IMR-90 (cell line): ENCODE measurements at places on chromosomes 1 and 21. TPM values are rescaled to one million over a fixed set of nuclear protein-coding genes. Genes with fewer than 3 reads are reported as not detected.

Gene GUCA2A
- not detected in 2 replicates for total RNA-seq

Gene CA6
- not detected in 2 replicates for total RNA-seq

Gene OR2L2
- not detected in 2 replicates for total RNA-seq

DNA sequence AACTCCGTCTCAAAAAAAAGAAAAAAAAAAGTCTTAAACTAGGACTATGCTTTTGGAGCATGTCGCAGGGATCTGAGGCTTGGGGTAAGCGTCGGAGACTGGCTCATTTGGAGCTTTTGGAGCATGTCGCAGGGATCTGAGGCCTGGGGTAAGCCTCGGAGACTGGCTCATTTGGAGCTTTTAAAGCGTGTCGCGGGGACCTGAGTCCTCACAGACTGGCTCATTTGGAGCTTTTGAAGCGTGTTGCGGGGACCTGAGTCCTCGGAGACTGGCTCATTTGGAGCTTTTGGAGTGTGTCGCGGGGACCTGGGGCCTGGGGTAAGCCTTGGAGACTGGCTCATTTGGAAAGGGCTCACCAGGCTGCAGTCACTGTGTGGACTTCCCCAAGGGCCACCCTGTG is 13.6 kb upstream of the TSPEAR start:
- H3K4me3 ChIP-seq, result no peak overlapping the region
- DNase-seq, result no peak
- H3K27ac ChIP-seq, result no peak overlapping the region
- no peaks in the 10 kb centered on the region for H3K36me3 ChIP-seq

DNA sequence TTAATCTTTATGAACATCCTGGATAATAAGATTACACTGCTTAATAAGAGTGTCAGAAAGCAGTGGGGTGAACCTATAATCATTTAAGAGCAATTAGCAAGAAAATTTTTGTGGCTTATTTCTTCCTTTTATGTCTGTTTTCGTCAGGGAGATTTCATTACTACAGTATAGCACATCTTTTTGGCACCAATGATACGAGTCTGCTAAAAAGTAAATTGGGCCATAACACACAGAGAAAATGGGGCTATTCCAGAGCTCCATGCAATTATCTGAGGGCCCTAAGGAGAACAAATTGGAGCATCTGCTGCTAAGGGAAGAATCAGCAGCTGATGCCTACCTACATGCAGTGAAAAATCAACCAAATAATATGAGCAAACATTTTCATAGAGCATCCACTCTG is 330.3 kb upstream of the NCAM2 start:
- no peak overlapping the region for H3K27ac ChIP-seq
- no peaks in the 10 kb centered on the region for H3K27me3 ChIP-seq
- H3K36me3 ChIP-seq, result no peaks in the 10 kb centered on the region
- no peak for DNase-seq

GRCh38 chr1:209860293-209860881 is 32.6 kb downstream of the UTP25 start:
- no peak overlapping the region for H3K4me3 ChIP-seq
- no peaks in the 10 kb centered on the region for H3K36me3 ChIP-seq
- peaks cover 2% of the 10 kb centered on the region for H3K27me3 ChIP-seq
- no peak overlapping the region for H3K27ac ChIP-seq

- no peak overlapping the region for H3K4me3 ChIP-seq
- H3K27me3 ChIP-seq, result peaks cover 71% of the 10 kb centered on the region
- H3K36me3 ChIP-seq, result no peaks in the 10 kb centered on the region
Measured at GRCh38 chr1:54995835-54996234, 2.9 kb upstream of the BSND start.

GRCh38 chr21:45458281-45459170 is 53.6 kb downstream of the COL18A1 start:
- no peak overlapping the region for H3K4me3 ChIP-seq
- H3K27me3 ChIP-seq, result no peaks in the 10 kb centered on the region
- DNase-seq, result no peak
- H3K4me1 ChIP-seq, result peaks cover 52% of the 10 kb centered on the region

DNA sequence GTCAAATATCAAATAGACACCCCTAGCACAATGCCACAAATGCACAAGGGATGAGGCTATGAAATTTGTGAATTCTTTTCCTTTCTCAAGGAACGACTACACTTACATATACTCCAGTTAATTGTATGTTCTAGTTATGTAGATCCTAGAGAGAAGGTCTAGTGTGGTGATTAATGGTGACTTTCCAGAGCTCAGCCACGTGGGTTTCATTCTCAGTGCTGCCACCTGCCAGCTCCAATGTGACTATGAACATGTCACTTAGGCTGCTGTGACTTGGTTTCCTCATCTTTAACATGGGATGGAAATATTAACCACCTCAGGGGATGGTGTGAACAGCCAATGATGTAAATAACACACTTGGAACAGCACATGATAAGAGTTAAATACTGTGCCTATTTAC is 138.3 kb downstream of the APP start:
- H3K27ac ChIP-seq, result no peak overlapping the region
- peaks cover 16% of the 10 kb centered on the region for H3K36me3 ChIP-seq
- no peaks in the 10 kb centered on the region for H3K27me3 ChIP-seq

DNA sequence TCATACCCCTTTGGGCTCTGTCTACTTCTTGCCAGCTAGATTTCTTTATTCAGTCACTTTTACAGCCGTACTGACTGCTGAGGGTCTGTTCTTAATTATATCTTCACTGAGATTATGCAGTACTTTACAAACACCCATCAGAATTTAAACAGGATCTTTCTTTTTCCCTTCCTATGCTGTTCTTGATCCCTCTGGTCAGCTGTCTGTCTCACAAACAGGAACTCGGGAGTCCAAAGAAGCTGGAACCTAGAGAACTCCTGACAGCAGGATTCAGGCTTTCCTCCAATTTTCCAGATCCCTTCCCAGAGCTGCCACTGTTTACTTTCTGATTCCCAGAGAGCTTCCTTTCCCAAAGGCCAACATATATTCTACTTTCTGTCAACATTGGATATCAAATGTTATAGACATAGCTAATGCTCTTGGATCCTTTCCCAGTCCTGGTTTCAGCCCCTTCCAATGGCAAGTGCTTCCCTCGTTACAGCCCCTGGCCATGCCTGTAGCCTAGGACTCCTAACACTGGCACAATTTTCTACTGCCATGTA is 59.5 kb downstream of the ATP2B4 start:
- DNase-seq, result peak; percentile 58
- peaks cover 24% of the 10 kb centered on the region for H3K36me3 ChIP-seq
- H3K27ac ChIP-seq, result peak overlapping the region; percentile 41; the same call in 1 of the 2 replicates
- peaks cover 12% of the 10 kb centered on the region for H3K4me1 ChIP-seq
- H3K27me3 ChIP-seq, result no peaks in the 10 kb centered on the region

GRCh38 chr1:201346337-201346939 is 31.0 kb downstream of the TNNT2 start:
- H3K27me3 ChIP-seq, result peaks cover 52% of the 10 kb centered on the region
- peak; percentile 61 for DNase-seq
- no peaks in the 10 kb centered on the region for H3K36me3 ChIP-seq
- no peak overlapping the region for H3K27ac ChIP-seq
- H3K4me3 ChIP-seq, result no peak overlapping the region

DNA sequence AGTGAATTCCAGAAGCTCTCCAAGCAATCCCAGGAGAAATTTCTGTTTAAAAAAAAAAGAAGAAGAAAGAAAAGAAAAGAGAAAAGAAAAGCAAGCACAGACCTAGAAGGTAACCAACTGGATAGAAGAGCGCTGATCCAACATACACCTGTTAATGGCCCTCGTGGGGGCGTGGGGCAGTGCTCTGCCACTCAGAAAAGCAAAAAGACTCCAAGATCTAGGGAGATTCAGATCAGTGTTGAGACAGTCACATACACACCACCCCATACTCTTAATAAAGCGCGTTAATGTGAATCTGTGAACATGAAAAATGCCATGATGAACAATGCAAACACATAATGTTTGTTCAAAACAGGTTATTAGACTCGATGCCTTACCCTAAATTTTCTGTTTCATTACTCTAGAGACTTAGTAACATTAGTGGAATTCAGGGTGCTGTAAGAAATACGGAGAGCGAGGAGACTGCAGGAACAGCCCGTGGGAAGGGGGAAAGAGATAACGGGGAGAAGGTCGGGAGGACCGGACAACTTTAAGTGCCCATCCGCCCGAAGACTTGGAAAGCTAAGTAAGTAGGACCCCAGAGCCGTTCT is 406 bp downstream of the NME7 start:
- no peaks in the 10 kb centered on the region for H3K27me3 ChIP-seq
- H3K4me3 ChIP-seq, result peak overlapping the region; percentile 48
- peak overlapping the region; percentile 38 for H3K27ac ChIP-seq
- H3K4me1 ChIP-seq, result peaks cover 6% of the 10 kb centered on the region; the same call in 1 of the 2 replicates

DNA sequence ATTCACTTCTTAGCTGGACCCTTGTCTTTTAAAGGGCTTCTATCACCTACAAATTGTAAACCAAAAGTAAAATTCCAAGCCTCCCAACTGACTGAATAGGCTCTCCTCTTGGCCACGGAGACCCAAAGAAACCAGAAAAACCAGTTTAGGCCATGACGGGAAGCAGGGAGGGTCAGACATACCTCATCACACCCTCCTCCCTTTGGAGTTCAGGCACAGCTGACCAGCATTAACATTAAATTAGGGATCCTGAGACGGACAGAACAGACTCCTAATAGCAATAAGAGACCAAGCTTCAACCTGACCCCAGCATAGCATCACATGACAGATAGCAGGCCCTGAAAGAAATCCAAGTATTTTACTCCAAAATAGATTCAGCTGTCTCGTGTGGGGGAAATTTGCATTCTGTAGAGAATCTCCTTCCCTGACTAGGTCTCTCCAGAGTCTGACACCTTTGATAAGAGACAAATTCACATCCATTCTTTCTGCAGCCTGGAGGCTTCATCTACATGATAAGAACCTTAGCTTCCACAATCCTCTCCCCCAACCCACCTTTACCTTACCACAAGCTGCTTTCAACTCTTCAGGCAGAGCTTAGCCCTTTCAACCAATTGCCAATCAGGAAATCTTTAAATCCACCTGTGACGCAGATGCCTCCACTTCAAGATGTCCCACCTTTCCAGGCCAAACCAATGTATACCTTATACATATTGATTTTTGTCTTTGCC is 177.1 kb upstream of the RAB4A start:
- no peaks in the 10 kb centered on the region for H3K4me1 ChIP-seq
- peaks cover 24% of the 10 kb centered on the region; the same call in 1 of the 2 replicates for H3K27me3 ChIP-seq
- no peaks in the 10 kb centered on the region for H3K36me3 ChIP-seq
- H3K4me3 ChIP-seq, result no peak overlapping the region
- H3K27ac ChIP-seq, result no peak overlapping the region
- DNase-seq, result no peak

- DNase-seq, result peak; percentile 35
- no peak overlapping the region for H3K4me3 ChIP-seq
- H3K36me3 ChIP-seq, result no peaks in the 10 kb centered on the region
- H3K27ac ChIP-seq, result no peak overlapping the region
- peaks cover 2% of the 10 kb centered on the region; the same call in 1 of the 2 replicates for H3K4me1 ChIP-seq
Measured at GRCh38 chr1:111234258-111234657, 6.7 kb downstream of the CHI3L2 start.

DNA sequence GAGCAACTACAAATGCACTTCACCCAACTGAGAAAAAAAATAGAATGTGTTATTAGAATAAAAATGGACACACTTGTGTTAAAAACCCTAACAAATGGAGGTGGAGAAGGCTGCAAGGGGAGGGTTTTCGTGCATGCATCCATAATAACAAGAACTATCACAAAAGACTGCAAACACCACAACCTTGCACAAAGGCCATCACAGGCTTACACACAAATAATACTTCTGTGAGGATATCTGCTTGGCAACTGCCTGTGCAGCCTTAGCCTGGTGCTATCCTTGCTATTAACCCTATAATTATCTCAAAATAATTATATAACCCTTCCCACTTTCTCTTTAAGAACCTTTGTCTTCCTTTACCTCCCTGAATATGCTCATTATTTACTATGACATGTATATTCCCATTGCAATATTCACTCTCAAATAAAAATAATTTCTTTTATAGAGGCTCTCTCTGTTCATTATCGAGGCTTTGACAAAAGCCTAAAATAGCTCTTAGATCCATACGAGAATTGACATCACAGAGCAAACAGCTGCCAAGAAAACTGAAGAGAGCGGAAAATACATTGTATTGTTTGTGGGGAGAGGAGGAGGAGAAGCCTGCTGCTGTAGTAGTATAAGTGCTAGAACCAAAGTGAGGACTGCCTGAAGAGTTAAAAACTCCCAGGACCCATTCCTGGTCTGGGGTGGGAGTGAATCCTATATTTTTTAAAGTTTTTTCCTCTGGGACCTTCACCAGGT is 1768.7 kb downstream of the BRINP3 start:
- H3K4me3 ChIP-seq, result no peak overlapping the region
- H3K4me1 ChIP-seq, result no peaks in the 10 kb centered on the region
- no peak for DNase-seq
- no peaks in the 10 kb centered on the region for H3K36me3 ChIP-seq
- no peaks in the 10 kb centered on the region for H3K27me3 ChIP-seq

- H3K27ac ChIP-seq, result no peak overlapping the region
- DNase-seq, result no peak
- H3K4me1 ChIP-seq, result peaks cover 10% of the 10 kb centered on the region
- no peak overlapping the region for H3K4me3 ChIP-seq
Measured at GRCh38 chr21:39097335-39097861, 85.9 kb downstream of the PSMG1 start.

DNA sequence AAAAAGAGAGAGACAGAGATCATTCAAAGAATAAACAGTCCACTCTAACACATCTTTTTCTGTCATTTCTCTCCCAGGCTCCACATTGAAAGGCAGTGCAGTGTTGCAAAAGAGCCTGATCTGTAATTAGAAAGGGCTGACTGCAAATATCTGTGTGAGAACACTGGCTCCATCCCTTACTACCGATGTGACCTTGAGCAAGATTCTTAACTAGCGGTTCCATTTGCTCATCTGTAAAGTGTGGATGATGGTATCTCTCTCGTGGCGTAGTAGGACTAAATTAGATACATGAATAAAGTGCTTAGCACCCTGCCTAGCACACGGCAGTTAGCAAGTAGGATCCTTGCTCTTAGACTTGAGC is 26.9 kb upstream of the SLC44A3 start:
- peak overlapping the region; percentile 83 for H3K27ac ChIP-seq
- no peaks in the 10 kb centered on the region for H3K27me3 ChIP-seq
- peaks cover 9% of the 10 kb centered on the region for H3K4me1 ChIP-seq
- no peaks in the 10 kb centered on the region for H3K36me3 ChIP-seq

DNA sequence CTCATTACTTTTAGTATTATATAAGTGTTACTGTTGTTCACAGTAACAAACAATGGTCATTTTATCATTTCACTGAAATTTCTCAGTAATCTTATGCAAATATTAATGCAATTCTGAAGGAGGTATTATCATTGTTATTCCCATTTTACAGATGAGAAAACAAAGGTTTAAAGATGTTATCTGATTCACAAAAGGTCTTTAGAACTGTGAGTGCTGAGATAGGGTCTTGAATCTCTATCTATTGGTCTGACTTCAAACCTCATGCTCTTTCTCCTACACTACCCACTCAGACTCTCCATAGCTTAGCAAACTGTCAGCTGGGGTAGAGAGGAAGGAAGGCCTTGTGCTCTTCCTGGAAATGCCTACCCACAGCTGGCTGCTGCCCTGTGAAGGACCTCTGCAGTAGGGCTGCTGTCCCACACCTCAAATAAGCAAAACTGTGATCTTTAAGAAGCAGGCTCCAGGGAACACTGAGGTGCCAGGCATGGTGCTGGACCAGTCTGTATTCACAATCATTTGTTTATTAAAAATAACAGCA is 6.2 kb upstream of the OSCP1 start:
- H3K4me3 ChIP-seq, result no peak overlapping the region
- no peak for DNase-seq
- no peaks in the 10 kb centered on the region for H3K27me3 ChIP-seq
- H3K36me3 ChIP-seq, result peaks cover 40% of the 10 kb centered on the region
- no peak overlapping the region for H3K27ac ChIP-seq
